Heart right ventricle (tissue), 16 donors: ENCODE measurements at places on chromosomes 1 and 21. TPM values are rescaled to one million over a fixed set of nuclear protein-coding genes. Genes with fewer than 3 reads are reported as not detected.

The VWA1 gene
- 14.6 TPM for total RNA-seq

The LEFTY1 gene
- 0.19 TPM for total RNA-seq

The NOS1AP gene
- total RNA-seq = 4.5 TPM

The CLEC20A gene
- not detected for total RNA-seq

The PIK3R3 gene
- total RNA-seq = 52.5 TPM

The ZNF670 gene
- 1.3 TPM for total RNA-seq

The ATP1A4 gene
- total RNA-seq = not detected

The C1orf56 gene
- total RNA-seq = 7.3 TPM

The C1QC gene
- 16.5 TPM for total RNA-seq

The AKR7A3 gene
- 0.13 TPM for total RNA-seq

- DNase-seq = no peak
These were observed 157.2 kb upstream of the NFIA start for GRCh38 chr1:60924964-60925798.

GRCh38 chr21:38925923-38926322, 120.2 kb downstream of the ETS2 start:
- DNase-seq = peak; percentile 60

DNA sequence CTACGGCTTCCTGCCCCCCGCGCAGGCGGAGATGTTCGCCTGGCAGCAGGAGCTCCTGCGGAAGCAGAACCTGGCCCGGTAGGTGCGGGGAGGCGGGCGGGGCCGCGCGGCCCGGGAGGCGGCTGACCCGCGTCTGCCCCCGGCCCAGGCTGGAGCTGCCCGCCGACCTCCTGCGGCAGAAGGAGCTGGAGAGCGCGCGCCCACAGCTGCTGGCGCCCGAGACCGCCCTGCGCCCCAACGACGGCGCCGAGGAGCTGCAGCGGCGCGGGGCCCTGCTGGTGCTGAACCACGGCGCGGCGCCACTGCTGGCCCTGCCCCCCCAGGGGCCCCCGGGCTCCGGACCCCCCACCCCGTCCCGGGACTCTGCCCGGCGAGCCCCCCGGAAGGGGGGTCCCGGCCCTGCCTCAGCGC, 16.6 kb downstream of the NOC2L start:
- no peak for DNase-seq

DNA sequence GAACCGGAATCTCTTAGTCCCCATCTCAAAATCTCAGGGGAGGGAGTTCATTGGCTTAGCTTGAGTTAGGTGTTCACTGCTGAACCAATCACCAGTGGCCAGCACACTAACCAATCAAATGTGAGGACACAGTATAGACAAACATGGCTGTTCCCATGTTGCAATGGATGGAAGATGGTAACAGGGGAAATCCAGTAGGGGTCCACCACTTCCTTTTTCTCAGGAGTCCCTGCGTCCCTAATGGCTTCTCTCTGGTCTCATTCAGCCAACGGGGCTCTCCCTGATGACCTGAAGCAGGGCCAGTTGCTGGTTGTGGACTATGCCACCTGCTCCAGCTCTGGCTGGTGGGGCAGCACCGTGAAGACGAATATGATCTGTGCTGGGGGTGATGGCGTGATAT, 9.7 kb downstream of the CELA2B start:
- no peak for DNase-seq

GRCh38 chr21:23960769-23961168, 1646.5 kb downstream of the MRPL39 start:
- no peak for DNase-seq

GRCh38 chr1:213790565-213790964, 197.2 kb upstream of the PROX1 start:
- no peak for DNase-seq

DNA sequence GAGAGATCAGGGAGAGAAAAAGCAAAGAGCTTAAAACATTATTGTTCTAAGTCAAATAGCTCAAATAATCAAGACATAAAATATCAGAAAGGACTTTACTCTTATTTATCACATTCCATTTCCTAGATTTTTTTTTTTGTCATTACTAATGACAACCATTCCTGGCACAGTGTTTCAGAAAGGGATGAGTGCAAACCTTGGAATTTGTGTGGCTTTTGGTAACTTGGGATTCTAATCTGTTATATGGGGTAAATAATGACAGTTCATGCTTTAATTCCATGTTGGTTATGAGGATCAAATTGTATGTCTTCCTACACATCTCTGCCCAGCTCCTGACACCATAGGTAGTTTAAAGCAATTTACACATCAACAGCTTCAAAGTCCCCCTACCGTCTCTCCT, 358.4 kb upstream of the ADGRL4 start:
- DNase-seq = no peak

DNA sequence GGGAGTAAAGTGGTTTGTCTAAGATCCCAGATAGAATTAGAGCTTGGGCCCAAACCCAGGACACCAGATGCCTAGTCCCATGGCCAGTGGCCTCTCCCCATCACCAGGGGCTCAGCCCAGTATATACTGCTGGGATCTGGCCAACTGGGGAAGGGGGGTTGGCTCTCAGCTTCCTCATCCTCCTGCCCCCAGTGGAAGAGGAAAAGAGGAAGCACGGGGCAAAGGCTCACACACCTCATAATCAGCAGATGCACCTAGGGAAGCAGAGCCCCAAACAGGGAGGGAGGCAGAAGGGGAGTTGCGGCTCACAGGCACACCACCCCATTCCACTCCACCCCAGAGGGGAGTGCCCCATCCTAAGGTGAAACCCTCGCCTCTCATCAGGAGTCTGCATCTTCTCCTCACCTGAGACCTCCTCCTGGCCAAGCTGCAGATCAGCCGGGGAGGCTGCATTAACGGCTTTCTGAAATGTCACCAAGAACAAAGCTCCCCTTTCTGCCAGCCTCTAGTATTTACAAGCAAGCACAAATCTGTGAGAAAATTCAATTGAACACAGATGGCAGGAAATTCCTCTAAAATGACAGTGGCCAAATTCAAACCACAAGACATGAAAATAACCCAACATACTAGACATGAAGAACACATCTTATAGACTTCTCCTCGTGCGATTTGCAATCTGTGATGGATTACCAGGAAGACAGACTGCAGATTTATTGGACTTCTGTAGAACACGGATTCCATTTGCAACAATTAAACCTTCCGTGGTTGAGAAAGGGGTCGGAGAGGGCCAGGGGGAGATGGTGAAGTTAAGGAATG, 82.8 kb downstream of the GLIS1 start:
- DNase-seq = no peak

DNA sequence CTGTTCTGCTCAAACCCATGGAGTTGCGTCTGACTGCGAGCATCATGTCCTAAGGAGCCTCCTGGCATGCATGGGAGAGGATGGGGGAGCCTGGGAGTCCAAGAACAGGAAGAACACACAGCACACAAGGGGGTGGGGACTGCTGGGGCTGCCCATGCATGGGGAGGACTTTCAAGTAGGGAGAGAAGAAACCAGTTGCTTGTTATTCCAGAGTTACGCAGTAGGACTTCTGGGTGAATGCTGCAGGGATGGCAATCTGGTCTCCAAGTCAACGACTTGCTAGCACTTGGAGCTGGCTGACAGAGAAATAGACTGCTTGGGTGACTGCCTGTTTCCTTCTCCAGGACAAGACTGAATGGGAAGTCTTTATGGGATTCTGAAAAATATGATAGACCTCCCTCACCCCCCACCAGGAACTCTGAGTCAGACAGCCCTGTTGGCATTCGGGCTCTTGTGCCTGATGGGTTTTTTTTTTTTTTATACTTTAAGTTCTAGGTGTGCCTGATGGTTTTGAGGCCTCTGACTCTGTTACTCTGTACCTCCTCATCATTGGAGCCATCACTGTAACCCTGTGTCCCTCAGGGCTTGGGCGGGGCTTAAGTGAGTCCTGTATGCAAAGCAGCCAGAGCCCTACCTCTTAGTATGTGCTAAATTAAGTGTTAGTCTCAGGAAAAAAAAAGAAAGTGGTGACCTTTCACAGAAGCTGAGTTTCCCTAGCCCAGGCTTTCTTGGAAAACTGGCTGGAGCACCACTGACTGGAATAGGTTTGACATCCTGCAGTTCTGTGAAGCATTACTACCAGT, 30.3 kb downstream of the MAP3K21 start:
- no peak for DNase-seq

DNA sequence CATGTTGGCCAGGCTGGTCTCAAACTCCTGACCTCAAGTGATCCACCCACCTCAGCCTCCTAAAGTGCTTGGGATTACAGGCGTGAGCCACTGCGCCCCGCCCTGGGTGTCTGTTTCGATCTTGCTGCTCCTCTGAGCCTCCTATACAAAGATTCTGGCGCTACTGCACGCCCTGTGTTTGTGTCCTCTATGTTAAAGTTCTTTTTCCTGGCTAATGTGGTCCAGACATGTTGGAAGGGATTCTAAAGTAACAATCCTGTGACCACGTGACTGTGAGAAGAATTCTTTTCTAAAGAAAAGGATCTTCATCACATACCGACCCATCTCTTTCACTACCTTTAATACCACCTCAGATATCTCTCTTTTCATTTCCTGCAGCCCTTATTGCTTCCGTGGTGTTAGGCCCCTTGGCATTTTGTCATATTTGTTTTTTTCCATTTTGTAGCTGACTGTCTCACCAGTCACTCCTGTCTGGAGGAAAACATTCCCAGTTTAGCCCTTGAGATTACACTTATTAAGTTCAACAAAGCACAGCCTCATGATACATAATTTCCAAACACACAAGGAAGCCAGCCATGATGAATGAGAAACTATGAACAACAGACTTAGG, 27.2 kb upstream of the ENO1 start:
- DNase-seq = no peak

- peak; percentile 38 for DNase-seq
These were observed 624 bp downstream of the ARHGAP29 start for GRCh38 chr1:94236630-94237290.
